NCI-H748 treated with DMSO at 0.1 percent for 48 hours (cell line): ENCODE measurements at places on chromosomes 6 and 20.
A peak's percentile ranks its signal among the peaks of the same experiment; 100 is the strongest.

DNA sequence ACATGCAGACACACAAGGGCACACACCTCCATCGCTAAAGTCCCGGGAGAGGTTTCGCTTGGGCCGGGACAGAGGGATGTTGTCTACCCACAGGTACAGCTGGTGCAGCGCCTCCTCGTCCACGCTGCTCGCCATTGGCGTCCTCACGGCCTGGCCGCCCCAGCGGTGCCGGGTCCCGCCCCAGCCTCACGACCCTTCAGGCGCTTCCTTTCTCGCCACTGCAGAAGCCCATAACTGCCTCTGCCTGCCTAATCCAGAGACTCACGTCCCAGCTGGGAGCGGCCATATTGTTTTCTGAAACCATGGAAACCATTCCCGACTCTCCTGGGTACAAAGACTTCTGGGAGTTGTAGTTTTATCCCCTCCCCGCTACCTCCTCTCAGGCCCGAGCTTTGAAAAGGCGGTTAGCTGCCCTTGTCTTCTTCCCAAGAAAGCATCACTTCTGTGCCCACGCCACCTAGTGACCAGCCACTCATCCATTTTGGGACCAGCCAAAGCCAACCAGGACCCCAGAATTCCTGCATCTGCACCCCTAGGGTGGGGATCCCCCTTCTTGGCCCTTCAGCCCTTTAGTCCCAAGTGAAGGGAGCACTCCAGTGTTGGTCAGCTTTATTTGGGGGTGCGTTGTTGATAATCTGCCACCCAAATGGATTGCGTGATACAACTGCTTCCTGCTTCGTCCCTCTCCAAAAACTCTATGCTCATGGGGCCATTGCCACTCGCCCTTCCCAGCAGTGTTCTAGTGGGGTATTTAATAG lies at the start of gene SPEF1:
TSS of gene SPEF1 (minus strand) at position 296 of the 758 bp plus-strand sequence. CDS start at position 135, 161 bp downstream.
- DNase-seq = peak; percentile 98

DNA sequence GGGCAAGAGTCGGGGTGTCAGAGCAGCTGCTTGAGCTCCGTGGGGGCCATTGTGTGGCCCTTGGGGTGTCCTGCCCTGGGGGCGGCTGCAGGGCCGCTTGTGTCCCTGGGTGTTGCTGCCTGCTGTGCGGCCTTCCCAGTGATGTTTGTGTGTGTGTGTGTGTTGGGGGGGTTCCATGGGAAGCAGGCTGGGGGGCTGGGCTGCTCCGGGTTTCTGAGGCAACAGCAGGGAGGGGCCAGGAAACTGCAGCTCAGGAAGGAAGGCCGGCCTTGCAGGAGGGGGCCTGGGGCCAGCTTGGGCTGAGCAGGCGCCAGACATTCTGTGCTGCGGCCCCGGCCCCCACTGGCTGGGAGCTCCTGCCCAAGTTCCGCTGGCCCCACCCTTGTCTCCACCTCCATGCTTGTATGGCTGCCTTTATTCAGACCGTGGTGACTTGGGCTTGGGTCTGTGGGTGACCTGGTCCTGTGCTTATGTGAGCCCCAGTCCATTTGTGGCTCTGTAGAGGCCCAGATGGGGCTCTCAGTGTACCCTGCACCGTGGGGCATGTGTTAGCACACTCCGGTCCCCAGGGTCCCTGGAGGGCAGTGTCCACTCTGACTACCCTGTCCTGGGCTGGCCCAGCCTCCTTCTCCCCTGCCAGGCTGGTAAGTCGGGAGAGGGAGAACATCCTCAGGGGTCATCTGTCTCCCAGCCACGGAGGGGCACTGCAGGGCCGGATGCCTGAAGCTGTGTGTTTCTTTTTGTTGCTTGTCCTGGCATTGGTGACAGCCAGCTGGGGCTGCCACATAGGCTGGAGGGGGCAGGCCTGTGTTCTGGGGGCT lies 4.6 kb upstream of the SOX18 start:
- DNase-seq = no peak

DNA sequence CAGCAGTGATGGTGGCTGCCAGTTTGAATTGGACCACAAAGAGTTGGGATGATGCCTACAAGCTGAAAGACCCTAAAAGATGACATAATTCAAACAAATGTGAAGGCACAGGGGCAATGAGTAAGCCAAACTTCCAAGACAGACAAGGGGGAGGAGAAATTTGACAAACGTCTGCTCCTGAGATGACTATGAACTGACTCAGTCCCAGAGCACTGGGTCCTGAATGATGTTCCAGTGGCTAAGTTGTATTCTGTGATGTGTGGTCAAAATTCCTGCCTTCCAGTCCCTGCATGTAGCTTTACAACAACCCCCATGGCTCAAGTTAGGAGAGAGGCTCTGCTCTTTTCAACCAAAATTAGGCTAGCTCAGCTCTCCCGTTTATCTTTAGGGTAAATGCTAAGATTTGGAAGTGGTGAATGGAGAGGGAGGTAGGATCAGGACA lies 86.1 kb upstream of the SIRPA start:
- no peak for DNase-seq

GRCh38 chr6:30612213-30612612 lies 4.8 kb downstream of the PPP1R10 start:
- DNase-seq = no peak

GRCh38 chr6:4180652-4181255 lies 45.4 kb upstream of the ECI2 start:
- DNase-seq = no peak

DNA sequence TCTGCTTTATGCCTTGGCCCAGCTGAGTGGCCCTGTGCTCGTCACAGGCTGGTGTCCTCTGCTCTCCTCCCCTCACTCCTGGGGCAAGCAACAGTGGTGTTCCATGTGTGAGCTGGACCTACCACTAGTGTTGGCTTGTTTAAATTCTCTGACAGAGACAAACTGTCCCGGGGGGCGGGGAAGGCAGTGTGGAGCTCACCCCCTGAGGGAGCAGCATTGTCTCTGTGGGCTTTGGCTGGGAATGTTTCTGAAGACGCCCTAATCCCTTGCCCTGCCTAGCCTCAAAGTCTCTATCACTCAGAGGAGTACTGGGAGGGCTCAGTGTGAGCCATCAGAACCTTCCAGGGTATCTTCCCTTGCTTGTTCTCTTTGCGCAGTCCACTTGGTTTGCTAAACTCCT lies 5.2 kb upstream of the VEGFA start:
- DNase-seq = no peak

DNA sequence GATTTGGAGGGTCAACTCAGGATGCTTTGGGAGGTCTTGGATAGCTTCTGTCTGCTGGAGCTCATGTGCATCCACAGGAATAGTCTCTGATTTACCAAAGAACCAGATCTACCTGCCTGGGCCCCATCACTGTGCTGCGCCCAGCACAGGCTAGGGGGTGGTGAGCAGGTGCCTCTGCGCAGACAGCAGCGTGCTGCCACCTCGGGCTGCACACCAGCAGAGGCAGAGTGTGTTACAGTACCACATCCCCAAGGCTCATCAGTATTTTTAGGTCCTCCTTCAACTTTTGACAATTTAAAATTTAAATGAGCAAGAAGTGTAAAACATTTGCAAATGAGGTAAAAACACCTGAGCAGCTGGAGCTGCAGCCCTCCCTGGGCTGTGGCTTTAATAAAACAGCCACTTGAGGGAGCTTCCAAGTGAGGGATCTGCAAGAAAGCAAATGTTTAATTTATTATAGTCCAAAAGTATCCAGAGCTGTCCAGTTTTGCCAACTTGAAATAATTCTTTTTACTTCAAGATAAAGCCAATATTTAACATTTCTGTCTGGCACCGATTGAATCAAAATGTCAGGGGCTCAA lies 324.9 kb downstream of the ZFAND3 start:
- no peak for DNase-seq

DNA sequence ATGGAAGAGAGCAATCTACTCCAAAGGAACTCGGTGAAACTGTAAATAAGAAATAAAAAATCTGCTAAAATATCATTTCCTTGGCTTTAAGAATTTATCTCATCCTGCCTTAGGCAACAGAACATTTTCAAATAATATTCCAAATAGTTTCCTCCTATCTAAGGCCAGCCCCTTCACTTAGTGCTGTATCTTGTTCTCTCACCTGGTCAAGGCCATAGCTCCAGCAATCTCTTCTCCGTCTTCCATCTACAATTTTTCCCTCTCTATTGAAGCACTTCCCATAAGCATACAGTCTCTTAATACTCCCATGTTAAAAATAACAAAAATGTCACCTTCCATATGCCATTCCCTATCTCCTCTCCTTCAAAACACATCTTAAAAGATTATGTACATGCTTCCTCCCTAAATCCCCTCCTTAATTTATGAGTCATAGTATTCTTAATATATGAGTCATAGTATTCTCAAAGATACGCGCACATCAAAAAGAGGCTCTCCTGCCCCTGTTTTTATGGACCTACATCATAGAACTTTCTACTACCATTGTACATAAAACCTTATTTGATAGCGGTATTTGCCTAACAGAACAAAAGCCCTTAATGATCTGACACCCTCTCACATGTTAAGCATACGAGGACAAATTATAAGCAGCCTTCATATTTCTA lies 146.9 kb downstream of the PDE10A start:
- DNase-seq = no peak

DNA sequence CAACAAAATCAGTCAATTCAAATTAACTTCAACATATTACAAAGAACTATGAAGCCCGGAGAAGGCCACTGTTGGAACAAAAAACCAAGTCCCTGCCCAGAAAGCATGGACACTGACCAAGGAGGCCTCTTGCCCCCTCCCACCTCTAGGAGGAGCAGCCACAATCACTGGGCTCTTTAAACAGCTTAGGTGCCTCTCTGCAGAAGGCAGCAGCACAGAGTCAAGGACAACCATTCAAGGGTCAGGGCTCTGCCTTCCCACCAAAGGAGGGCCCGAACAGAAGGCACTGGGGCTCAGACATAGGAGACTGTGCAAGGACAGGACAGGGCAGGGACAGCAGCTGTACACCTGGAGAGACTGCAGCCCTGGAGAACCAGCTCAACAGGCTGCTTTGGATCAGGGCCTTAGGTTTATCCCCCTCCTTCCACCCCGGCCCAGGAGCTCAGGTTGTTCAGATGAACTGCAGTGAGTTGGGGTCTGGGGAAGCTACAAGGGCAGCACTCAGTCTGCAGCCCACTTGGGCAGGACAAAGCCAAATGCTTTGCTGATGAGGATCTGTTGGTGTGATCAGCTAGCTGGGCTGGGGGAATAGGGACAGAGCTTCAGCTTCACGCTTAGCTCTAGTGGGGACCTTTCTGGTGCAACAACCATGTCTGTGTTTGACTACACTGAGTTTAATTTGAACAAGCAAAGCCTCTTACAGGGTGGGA lies 17.8 kb downstream of the TOMM34 start:
- DNase-seq = no peak

DNA sequence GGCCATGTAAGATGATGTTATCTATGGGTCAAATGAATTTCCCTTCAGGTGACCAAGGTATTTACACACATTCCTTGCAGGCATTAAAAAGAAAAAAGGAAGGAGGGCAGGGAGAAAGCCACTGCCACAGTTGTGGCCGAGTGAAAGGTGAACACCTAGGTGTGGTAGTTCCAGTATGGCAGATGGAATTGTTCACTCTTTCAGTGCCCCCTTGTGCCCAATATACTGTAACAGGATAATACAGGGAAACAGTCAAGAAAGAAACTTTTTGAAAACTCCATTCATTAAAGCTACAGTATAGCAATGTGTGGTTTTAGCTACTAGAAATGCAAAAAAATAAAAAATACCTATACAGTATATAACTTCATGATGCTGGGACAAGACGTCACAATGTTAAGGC lies 52.1 kb downstream of the BMP2 start:
- peak; percentile 17 for DNase-seq

- DNase-seq = no peak
Observed at GRCh38 chr6:33840048-33840926, 36.5 kb upstream of the MLN start.

- peak; percentile 94 for DNase-seq
Observed at GRCh38 chr6:47477497-47478232, at the start of gene CD2AP. TSS of gene CD2AP (plus strand) at chr6:47477789. CDS start at chr6:47478245, 456 bp downstream.

- DNase-seq = no peak
Observed at GRCh38 chr20:51959066-51959542, 156.8 kb upstream of the SALL4 start.

DNA sequence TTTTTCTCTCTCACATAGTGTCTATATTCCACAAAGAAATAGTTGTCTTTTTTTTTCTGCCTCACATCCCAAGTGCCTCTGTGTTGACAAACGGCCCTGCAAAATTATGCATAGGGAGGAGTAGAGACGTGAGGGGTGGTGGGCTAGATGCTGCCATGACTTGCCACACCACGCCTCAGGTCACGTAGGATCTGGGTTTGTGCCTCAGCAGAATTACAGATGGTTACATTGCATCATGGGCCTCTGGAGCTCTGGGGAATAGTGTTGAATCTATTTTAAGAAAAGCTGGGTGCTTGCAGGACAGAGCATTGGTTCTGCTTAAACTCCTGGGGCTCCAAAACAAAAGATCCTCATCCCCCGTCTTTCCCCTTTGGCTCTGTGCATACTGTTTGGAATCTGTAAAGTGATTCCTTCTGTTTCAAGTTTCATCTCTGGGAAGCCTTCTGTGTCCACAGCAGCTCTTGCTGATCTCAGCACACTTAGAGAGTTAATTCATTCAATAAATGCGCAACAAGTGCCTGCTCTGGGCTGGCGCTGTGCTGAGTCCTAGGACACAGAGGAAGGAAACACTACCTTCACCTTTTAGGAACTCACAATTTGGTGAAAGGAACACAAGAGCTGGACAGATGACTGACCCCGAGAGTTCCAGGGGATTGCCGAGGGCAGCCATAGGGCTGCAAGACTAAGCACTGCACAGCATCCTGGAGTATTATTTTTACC lies 2.4 kb downstream of the FANCE start:
- DNase-seq = no peak

- DNase-seq = no peak
Observed at GRCh38 chr6:169132352-169132940, 121.2 kb downstream of the THBS2 start.

GRCh38 chr6:72206606-72207005 lies 320.3 kb downstream of the RIMS1 start:
- DNase-seq = no peak

DNA sequence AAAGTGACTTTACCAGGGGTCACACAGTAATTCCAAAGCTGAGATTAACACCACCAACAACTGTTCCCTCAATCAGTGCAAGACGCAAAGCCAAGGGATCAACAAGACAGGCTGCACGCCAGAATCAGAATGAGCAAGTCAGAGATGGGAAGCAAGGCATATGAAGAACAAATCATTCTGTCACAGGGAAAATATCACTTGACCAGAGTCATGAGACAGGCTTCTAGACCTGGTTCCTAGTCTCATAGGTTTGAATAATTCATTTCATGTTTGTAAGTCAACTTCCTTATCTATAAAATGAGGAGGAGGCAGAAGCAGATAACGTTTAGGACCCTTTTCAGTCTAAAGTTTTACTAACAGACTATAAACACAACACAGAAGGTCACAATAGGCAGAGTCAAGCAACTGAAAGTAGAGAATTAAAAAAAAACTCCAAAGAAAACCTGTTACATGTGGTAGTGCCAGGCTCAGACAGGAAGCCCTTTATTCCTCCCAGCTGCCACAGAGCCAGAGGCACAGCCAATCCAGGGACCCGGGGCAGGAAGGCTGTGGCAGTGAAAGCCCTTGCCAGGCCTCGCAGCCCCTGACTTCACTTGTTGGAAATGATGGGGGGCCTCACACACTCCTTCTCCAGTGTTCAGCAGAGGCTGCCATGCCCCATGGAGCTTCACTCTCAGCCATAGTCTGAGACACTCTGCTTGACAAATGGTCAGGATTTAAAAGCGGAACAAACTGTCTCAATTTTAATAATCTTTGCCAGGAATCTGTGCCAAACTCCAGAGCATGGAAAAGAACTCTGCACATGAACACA lies 29.2 kb upstream of the DST start:
- no peak for DNase-seq

GRCh38 chr20:6629564-6629963 lies 137.9 kb upstream of the BMP2 start:
- DNase-seq = no peak
